ENCODE measurements at places on chromosomes 1 and 21.

DNA sequence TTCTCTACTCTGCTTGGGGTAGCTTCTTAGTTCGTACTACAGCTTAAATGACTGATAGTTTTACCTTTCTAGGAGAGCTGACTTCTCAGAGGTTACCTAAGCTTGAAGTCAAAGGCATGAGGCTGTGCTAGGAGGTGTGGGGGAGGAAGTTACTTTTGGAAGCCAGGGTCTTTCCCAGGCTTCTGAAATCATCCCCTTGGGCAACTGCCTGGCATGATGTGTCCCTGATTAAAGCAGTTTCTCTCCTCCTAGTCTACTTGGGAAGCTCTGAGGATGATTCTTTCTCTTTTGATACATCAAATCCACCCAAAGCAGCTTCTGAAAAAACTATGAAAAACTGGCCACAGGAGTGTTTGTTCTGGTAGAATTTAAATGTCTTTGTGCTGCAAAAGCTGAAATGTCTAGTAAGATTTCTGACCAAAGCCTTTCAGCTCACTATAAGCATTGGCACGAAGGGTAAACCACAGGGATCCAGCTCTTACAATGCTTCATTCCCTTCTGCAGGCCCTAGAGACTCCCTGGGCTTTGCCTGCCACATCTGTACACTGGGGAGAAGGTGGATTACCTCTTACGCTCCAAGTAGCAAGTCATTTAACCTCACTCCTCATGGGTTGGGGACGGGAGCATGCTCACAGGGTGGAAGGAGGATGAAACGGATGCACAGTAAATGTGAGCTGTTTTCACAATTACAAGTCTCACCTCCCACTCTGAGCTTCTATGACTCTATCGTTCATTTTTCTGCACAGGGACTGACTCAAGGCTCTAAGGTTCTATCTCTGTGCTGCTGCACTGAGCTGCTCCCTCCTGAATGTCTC is 59.6 kb downstream of the RUNX1 start:
- ATAC-seq: peak; percentile 63

DNA sequence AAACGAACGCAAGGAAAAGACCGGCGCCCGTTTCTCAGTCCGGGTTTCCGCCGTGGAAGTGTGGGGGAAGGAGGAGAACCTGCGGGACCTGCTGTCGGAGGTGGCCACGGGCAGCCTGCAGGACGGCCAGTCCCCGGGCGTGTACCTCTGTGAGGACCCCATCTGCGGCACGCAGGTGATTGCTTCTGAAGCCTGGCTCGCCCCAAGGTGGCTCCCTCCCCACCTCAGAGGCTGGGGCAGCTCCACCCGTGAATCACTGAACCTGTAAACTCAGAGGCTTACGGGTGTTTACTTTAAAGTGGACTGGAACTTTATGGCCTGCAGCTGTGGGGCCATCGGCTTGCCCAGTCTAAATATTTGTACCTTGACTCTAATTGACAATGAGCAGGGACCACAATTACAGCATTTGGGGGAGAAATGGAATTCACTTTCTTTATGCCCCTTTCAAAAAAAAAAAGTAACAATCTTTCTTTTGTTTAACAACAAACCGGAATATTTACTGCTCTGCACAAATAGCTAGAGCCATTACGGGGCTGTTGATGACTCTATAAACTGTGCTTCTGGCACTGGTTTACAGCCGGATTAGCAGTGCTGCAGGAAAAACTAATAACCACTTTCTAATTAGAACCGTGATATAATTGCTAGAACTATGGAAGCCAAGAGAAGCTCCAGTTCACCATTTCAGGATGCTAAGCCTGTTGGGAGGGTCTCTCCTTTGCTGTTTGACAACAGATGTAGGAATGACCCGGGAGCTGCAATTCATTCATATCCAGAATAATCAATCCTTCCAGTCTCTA is 454.8 kb downstream of the KIF26B start:
- no peak for ATAC-seq

GRCh38 chr1:66933887-66934700 is 9.3 kb downstream of the MIER1 start:
- no peak for ATAC-seq

DNA sequence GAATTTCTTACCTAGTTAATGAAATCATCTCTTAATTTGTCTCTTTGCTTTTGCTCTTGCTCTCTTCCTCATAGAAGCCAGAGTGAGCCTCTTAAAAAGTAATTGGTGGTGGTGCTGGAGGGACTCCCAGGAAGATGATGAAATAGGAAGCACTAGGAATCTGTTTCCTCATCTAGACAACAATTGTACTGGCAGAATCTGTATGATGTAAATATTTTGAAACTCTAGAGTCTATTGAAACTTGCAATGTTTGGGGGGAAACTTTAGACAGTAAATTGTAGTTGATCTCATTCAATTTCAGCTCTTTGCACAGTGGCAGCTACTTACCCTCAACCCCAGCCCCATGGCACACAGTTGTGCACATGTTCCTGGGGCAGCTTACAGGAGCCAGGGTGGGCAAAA is 10.6 kb downstream of the RGSL1 start:
- ATAC-seq: no peak

DNA sequence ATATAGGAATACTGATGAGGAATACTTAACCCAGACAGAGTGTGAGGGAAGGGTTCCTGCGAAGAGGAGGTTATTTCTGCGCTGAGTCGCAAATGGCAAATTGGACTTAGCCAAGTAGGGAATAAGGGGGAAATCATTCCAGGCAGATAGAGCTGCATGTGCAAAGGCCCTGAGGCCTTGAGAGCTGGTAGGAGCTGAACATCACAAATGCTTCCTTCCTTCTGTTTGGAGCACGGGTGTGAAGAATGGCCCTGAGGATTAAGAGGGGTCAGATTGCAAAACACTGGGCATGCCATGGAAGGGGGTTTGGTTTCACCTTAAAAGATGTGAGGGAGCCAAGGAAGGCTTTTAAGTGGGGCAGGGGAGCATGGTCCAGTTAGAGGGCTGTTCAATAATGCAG is 12.4 kb downstream of the IER5 start:
- no peak for ATAC-seq

GRCh38 chr1:246865921-246866320 is 65.8 kb downstream of the AHCTF1 start:
- no peak for ATAC-seq

- ATAC-seq: no peak
These were observed 599.5 kb upstream of the B3GALT2 start for GRCh38 chr1:193785850-193786420.

DNA sequence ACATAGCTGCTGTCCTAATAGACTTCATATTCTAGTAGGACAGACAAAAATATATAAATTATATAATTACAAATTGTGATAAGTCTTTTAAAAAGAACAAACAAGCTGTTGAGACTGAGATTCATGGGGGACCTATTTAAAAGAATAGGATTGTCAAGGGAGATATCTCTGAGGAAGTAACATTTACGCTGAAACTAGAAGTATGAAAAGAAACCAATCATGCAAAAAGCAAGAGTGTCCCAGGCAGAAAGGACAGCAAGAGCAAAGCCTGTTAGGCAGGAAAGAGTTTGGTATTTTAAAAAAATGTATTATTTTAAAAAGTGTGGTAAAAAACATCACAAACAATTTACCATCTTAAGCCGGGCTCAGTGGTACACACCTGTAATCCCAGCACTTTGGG is 9.1 kb upstream of the METTL13 start:
- ATAC-seq: peak; percentile 48

DNA sequence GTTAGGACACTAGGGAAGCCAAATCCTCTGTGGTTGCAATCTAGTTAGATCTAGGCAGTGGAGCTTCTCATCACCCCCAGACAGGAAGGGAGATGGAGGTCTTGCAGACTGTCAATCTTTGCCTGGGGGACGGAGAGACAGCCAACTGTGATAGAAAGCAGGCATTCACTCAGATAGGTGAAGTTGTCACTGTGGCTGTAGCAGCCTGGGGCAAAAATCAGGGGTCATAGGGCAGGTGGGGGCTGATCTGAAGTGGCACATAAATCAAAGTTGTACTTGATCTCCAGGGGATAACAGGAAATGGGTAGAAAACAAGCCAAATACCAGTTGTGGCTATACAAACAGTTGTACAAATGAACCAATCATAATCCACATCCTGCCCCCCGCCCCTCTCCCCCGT is 620.9 kb upstream of the USP24 start:
- no peak for ATAC-seq

GRCh38 chr21:46226920-46227599 is 1.5 kb downstream of the LSS start:
- ATAC-seq: no peak

DNA sequence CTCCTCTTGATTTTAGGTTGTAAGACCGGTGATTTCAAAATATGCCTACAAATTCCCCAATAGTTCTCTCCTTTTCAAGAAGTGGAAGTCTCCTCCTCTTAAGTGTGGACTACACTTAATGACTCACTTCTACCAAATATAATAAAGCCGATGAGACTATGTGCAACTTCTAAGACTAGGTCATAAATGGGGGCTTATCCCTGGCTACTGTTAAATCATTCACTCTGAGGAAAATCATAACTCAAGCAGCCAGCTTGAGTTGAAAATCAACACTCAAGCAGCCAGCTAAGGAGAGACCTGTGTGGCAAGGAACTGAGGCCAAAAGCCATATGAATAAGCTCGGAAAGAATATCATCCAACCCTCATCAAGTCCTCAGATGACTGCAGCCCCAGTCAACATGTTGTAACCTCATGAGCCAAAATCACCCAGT is 49.6 kb upstream of the PSMG1 start:
- ATAC-seq: no peak

- ATAC-seq: no peak
These were observed 19.4 kb upstream of the EPHB2 start for GRCh38 chr1:22691031-22691753.

DNA sequence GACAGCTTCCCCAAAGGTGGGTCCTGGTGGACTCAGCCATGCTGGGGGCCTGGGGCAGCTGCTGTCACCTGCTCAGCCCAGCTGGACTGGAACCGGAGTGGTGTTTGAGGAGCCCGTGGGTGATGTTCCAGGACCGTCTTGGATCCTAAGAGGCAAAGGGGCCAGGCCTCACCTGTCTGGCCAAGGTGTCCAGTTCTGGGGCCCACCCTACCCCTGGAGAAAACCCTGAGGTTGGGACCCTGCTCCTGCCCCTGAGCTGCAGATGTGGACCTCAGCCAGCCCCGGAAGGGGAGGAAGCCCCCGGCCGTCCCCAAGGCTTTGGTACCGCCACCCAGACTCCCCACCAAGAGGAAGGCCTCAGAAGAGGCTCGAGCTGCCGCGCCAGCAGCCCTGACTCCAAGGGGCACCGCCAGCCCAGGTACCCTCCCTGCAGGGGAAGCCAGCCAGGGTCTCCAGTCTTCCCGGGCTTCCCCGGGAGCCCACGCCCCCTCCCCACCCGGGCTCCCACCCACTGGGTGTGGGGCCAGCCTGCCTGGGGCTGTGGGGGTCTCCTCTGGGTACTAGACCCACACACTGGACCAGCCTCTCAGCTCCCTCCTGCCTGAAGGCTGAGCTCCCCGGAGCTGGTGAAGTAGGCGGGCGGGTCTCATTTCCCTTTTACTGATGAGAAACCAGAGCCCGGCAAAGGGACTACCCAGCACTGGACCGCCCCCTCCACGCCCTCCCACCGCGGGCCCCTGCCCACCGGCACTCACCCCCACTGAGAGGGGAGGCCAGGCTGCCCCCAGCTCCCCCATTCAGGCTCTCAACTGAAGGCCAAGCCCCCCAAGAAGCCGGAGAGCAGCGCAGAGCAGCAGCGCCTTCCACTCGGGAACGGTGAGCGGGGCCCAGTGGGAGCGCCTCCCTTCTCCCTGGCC is 1.3 kb downstream of the AIRE start:
- ATAC-seq: peak; percentile 31

GRCh38 chr1:25811384-25812082 is 8.2 kb upstream of the MTFR1L start:
- no peak for ATAC-seq

DNA sequence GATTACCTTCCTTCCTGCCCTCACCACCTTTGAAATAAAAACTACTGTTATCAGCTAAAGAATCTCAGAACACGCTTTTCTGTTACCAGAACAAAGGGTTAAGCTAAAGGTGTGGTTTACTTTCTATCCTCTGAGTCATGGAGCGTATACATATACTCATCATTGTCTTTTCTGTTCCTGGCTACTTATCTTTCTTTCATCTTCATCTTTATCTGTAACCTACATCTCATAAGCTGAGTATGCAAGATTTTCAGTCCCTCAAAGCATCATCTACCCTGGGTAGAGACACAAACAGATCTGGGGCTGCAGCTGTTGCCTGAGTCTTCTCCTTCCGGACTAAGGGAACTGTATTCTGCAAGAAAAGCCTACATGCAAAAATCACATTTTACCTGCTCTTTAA is 75.6 kb downstream of the LMO4 start:
- no peak for ATAC-seq

DNA sequence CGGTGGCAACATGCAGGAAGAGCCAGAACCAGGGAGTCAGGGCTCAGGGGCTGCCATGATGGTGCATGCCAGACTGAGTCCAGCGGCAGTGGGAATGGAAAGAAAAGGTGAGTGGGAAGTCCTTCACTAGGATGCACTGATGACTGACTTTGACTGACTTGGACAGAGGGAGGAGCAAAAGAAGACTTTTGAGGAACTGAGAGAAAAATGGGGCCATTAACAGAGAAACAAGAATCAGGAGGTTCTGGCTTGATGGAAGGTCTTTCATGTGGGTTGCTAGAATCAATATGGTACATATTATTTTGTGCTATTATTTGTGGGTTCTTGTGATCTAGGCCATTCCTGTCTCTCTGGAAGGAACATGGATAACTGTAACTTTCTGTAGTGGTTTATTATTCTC is 454.6 kb upstream of the PROX1 start:
- no peak for ATAC-seq

GRCh38 chr1:77539519-77540142 is 142.8 kb downstream of the ZZZ3 start:
- no peak for ATAC-seq

GRCh38 chr1:207156826-207157225 is 52.8 kb downstream of the C4BPA start:
- ATAC-seq: no peak

GRCh38 chr1:24098943-24099638 is 12.8 kb downstream of the MYOM3 start:
- no peak for ATAC-seq

DNA sequence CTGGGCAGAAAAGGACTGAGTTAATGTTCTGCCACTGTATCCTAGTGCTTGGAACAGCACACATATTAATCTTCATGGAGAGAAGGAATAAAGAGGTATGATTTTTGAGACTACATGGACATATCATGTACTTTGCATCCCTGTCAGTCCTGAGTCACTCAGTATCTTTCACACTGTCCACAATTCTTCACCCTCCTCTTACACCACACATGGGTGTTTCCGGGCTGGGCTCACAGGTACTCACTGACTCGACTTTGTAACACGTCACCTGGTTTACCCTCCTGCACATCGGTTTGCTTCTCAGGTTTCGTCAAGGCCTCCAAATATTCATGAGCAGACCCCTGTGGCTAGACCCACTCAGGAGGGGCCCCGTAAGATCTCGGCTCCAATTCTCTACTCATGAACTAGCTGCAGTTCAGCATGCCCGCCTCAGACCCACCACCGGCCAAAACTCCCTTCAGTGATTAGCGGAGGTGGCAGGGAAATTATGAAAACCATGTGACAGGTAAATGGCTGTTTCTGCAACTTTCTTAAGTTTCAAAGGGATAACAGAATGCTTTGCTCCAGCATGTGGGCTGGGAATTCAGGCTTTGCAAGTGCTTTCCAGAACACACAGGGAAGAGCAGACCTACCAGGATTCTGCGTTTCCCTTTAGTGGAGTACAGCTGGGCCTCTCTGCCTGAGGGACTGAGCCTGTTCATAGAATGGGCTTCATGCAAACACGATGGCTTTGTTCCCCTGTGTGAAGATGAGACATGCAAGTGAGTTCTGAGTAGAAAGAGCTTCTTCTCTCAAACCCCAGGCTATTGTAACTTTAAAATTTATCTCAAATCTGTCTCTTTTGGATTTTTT is 31.3 kb upstream of the TRABD2B start:
- no peak for ATAC-seq

Data from stimulated activated memory B cell treated with anti-CD40 and anti-IgM and Interleukin-4, amounts not matched to agents 10 μg/mL and 1 μg/mL and 100 μg/mL, for 72 hours (primary cell).